Cardiac septum (tissue), 1 donor: ENCODE measurements at places on chromosomes 2 and 18. TPM values are rescaled to one million over a fixed set of nuclear protein-coding genes. Genes with fewer than 3 reads are reported as not detected.

- DNase-seq, result no peak
Observed at GRCh38 chr18:55240978-55241377, 281.7 kb upstream of the CCDC68 start.

DNA sequence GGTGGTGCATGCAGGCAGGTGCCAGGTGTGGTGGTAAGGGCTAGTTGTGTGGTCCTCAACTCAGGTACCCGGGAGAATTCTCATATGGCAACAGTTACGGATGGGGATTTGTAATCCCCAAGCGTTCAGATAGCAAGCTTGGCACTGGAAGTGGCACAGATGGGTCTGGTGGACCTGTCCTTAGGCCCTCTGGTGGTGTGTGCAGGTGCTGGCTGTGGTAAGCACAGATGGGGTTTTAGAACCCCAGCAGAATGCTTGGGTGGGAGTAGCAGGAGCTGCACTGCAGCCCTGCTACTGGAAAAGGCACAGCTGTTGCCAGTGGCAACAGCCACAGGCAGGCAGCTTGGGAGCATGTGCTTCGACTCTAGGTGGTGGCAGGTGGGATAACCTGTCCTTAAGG lies 948.2 kb upstream of the FAM98A start:
- no peak for DNase-seq

DNA sequence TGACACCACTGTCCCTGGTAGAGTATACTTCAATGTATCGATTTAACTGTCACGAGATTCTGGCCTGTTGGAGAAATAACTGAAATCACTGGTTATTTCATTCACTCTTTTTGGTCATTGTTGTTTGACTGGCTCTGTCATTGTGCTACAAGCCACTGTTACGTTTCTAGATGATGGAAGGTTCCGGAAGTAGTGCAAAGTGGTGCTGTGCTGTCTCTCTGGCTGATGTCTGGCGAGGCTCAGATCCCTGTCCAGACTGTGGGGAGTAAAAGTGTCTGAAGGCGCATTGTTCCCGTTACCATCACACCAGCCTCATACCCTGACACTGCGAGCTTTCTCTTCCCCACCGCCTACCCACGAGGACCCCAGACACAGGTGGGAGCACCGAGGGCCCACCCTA lies 11.7 kb downstream of the CNDP1 start:
- no peak for DNase-seq

ST8SIA5 gene
- 23.3 TPM for total RNA-seq

AFG3L2 gene
- total RNA-seq, result 110 TPM

GAREM1 gene
- total RNA-seq, result 10.0 TPM
